Hepatic stellate cell (primary cell): ENCODE measurements at places on chromosomes 4 and X.

- no peak for DNase-seq
These were observed 79.4 kb upstream of the HELT start for GRCh38 chr4:184938871-184939270.

DNA sequence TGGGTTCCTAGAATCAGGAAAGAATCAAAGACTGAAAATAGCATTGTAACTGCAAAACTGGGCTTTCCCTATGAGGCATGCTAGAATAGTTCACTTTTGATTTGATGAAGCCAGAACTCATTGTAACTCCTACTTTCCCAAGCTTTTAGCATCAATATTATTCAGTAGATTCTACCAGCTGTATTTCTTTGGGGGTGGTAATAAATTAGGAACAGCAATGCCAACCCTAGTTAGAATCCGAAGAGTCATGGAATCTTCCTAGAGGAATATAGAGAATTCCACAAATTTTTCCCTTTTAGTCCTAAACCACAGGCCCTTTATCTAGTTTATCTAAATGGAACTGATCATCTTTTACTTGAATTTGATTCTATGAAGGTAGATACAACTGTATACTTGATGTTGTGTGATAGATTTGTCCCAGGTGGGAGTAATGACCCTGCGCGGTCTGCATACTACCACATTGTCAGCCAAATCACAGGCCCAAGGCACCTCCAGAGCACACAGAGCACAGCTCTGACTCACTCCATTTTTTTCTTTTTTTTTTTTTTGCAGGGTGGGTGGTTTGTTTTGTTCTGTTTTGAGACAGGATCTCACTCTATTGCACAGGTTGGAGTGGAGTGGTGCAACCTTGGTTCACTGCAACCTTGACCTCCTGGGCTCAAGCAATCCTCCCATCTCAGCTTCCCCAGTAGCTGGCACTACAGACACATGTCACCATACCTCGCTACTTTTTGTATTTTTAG is 66.6 kb downstream of the EDNRA start:
- peak; percentile 24 for DNase-seq

GRCh38 chr4:142264961-142265360 is 581.1 kb downstream of the INPP4B start:
- DNase-seq: peak; percentile 29

DNA sequence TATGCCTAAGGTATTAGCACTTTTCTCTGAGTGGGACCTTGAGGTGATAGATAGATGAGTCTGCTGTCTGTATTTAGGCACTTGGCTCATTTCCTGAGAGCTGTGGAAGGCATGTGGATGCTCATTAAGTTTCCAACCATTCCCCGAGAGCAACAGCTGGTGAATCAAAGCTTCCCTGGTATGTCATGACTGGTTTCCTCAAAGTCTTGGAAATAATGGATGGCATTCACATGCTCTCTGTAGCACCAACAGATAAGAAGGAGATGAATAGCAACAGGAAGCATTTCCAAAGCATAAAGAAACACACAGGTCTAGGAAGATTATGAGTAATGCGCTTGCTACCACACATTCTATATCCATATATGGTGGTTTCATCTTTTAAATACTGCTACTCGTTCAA is 118.3 kb upstream of the ETNPPL start:
- DNase-seq: peak; percentile 19

GRCh38 chrX:17801431-17801830 is 59.7 kb downstream of the RAI2 start:
- DNase-seq: no peak

GRCh38 chrX:28638775-28639174 is 51.5 kb downstream of the IL1RAPL1 start:
- DNase-seq: no peak

GRCh38 chr4:54230484-54231418 is 1.7 kb downstream of the PDGFRA start:
- peak; percentile 55 for DNase-seq

DNA sequence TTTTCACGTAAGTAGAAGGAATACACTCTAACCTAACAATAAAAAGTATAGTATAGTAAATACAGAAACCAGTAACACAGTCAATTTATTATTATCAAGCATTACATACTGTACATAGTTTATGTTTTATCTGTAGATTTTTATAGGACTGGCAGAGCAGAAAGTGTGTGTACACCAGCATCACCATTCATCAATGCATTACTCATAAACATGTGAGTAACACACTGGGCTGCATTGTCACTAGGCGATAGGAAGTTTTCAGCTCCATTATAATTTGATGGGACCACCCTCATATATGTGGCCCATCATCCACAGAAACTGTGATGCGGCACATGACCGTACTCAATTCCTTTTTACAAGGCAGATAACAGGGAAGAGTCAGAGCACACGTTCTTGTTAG is 137.8 kb upstream of the RBPJ start:
- no peak for DNase-seq

DNA sequence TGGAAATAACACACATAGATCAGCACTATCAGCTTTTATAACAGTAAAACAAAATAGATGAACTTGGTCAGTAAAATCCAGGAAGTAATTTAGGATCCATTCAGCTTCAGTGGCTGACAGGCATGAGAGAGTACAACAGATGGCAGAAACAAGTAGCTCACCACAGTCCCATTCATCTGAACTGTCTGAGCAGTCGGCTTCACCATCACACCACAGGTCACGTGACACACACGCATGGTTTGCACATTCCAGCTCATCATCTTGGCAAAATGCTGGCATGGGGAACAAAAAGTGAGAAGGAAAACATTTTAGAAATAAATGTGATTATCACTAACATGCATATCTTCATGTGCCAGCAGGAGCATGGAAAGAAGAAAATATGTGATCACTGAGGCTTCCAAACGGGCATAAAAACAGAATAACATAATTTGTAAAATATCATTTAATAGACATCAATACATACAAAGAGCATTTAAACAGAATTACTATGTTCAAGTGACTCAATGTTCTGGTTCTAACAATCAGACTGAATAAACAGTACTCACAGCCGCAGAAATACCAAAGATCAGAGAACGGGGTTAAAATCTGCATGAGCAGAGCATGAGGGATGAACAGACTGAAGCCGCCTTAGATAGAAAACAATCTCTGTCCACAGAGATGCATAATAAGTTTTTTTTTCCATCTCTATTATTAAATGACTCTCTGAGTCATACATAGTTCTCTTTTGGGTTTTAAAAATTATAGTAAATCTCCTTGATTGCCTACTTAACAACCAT is 158.1 kb downstream of the ATP10D start:
- no peak for DNase-seq

DNA sequence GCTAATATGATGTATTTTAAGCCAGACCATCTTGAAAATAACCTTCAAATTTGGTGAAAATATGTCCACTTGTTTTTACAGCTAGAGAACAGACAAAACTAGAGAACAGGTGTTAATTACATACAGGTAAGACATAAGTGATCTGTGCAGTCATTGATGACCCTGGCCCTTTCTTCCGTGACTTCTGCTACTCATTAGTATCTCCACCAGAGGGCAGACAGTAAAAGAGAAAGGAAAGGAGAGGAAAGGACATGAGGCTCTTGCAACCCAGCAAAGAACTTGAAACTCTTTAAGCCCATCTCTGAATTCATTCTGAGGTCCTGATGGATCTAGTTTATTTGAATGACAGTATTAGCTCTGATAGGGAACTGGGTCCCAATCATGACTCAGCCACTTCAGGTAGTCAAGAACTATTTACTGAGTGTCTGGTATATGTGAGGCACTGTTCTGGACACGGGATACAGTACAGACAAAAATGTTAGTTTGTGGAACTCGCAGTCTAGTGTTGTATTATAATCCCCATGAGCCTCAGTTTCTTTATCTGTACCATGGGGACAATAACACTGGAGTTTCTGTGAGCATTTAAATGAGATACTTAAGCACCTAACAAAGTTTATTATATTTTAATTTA is 121.0 kb upstream of the TEX13D start:
- no peak for DNase-seq

DNA sequence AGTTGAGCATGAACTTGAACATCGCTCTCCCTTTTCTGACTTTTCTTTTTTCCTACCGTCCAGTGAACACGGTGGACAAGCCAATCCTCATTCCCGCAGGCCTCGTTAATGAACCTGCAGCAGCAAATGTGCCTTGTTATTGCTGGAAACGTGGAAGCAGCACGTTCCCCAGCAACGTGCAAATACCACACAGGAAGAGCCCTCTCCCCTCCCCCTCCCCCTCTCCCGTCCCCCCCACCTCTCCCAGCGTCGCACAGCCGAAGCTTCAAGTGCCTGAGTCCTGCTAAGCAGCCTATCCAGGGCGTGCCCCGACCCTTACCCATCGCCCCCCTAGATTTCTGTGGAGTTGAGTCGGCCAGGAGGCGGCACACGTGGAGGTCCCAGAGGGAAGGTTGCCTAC is 219.9 kb downstream of the BCOR start:
- DNase-seq: no peak

- DNase-seq: no peak
These were observed 130.8 kb upstream of the IL1RAPL2 start for GRCh38 chrX:104435249-104435648.

GRCh38 chrX:45322820-45323219 is 122.1 kb upstream of the DIPK2B start:
- DNase-seq: no peak

- no peak for DNase-seq
These were observed 29.0 kb downstream of the WDFY3 start for GRCh38 chr4:84937381-84937977.

DNA sequence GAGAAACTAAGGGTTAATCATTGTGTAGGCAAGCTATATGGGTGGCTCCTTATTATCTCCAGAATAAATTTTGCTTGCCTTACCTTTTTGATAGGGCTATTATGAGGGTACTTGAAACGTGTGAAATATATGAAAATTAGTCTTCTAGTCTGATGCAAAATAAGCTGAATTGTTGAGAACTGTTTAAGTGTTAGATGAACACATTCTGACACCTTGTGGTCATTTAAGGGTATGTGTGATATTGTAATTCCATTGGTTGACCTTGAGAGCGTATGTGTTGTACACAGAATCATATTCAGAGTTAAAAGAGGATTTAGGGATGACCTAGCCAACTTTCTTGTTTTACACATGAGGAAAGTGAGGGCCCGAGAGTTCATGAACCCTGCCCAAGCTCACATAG is 44.6 kb upstream of the LINC00632 start:
- no peak for DNase-seq

- DNase-seq: peak; percentile 57
These were observed 39.5 kb downstream of the NSD2 start for GRCh38 chr4:1910643-1911042.

GRCh38 chr4:38470735-38471262 is 193.2 kb upstream of the KLF3 start:
- no peak for DNase-seq

DNA sequence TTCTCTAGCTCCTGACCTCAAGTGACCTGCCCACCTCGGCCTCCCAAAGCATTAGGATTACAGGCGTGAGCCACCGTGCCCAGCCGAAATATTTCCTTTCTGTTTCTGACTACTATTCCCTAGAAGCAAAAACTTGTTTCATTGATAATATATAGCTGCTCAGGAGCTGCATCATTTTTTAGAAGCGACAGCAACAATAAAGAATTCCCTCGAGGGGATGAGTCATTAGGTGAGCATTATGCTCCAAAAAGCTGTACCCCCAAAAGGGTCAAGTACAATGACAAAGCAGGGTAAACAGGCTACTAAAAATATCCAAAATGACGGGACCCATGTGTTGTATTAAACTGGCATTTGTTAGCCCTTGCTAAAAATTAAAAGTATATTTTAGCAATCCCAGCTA is 67.0 kb downstream of the RBM47 start:
- DNase-seq: no peak

GRCh38 chr4:107999932-108000539 is 10.3 kb downstream of the HADH start:
- DNase-seq: no peak

- DNase-seq: no peak
These were observed 2.7 kb downstream of the TMEM165 start for GRCh38 chr4:55398461-55398860.

GRCh38 chrX:2933125-2933900 is 4.2 kb upstream of the ARSD start:
- DNase-seq: no peak

- no peak for DNase-seq
These were observed 72.2 kb upstream of the GABRG1 start for GRCh38 chr4:46196086-46196485.

- no peak for DNase-seq
These were observed 131.3 kb downstream of the FHDC1 start for GRCh38 chr4:153067376-153067775.

GRCh38 chr4:8279321-8280157 is 10.0 kb downstream of the HTRA3 start:
- DNase-seq: no peak

DNA sequence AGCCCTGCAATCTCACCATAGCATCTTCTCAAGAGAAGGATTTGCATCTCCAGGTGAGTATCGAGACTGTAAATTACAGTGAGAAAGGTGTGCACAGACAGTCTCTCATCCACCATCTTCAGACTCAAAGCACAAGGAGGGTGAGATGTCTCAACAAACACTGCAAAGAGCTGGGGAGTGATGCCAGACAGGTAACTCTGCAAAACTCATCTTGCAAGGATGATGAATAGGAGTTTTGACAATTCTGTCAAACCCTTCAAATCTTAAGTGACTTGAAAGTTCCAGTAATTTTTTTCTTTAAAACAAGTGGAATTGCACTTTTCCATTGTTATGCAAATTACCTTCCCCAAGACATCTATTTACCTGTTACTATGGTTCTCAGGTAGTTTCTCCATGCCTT is 277.2 kb upstream of the VCX3A start:
- DNase-seq: no peak

DNA sequence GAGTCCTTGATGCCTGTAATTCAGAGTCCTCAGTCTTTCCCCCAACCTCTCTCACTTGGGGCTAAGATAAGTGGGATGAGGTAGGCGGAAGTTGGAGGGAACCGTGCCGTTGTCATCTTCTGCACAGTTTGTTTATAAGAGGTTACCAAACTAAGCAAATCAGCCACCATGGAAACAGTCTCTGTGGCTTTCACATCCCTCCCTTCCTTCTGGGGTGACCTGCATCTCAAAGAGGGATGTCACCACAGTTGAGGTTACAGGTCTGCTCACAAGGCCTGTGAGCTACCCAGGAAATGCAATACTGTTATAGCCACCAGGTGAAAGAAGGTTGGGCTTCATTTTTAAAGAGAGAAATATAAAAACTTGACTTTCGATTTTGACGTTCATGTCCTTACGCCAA is 26.3 kb downstream of the RTL5 start:
- no peak for DNase-seq
